ENCODE measurements at places on chromosomes 2 and 18. TPM values are rescaled to one million over a fixed set of nuclear protein-coding genes. Genes with fewer than 3 reads are reported as not detected.

DNA sequence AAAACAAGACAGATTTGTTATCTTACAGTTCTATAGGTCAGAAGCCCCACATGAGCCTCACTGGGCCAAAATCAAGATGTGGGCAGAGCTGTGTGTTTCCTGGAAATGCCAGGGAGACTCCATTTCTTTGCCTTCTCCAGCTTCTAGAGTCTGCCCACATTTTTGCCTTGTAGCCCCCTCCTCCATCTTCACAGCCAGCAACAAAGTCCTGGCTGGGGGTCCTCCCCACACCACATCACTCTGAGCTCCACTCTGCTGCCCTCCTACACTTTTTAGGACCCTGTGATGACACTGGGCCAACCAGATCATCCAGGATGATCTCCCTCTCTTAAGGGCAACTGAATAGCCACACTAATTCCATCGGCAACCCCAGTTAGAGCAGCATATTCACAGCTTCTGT, 34.3 kb downstream of the ASB1 start:
- DNase-seq = no peak

The VWA3B gene
- total RNA-seq = not detected

GRCh38 chr2:196516564-196516963, 123.0 kb upstream of the CCDC150 start:
- DNase-seq = no peak

- no peak for DNase-seq
Measured at GRCh38 chr2:58460670-58461069, 219.5 kb upstream of the FANCL start.

GRCh38 chr2:172836347-172836821, 100.7 kb downstream of the RAPGEF4 start:
- DNase-seq = peak; percentile 68

DNA sequence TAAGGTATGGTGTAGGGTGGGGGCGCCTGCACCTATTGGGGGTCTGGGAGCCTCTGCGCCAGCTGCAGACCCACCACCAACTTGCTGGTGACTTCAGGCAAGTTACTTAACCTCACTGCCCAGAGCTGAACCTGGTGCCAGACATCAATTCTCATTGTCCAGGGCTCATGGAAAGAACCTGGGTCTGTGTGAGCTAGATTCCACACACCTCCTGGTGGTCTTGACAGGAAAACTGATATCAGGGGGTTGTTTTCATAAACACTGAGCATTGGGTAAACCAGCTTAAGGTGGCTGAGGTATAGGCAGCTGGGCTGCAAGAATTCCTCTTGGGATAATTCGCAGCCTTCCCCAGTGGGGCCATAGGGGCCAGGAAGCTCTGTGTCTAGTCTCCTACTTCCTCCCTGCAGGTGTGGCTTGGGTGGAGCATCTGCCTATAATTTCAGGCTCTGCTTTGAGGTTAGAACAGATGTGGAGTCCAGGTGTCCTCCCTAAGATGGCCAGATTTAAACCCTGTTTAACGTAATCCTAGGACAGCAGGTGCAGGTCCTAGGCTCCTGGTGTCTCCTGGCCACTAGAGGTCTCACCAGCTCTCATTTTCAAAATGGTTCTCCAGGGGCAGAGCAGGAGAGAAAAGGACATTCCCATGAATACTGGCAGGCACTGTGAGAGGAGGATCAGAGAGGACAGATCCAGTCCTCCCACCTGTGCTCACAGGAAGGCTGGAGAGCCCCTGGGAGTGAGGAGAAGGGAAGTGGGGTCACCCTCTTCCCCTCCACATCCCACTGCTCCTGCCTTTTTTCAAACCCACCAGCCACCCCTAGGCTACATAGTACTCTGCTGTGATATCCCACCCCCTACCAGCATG, 100.4 kb upstream of the SMAD2 start:
- peak; percentile 40 for DNase-seq

DNA sequence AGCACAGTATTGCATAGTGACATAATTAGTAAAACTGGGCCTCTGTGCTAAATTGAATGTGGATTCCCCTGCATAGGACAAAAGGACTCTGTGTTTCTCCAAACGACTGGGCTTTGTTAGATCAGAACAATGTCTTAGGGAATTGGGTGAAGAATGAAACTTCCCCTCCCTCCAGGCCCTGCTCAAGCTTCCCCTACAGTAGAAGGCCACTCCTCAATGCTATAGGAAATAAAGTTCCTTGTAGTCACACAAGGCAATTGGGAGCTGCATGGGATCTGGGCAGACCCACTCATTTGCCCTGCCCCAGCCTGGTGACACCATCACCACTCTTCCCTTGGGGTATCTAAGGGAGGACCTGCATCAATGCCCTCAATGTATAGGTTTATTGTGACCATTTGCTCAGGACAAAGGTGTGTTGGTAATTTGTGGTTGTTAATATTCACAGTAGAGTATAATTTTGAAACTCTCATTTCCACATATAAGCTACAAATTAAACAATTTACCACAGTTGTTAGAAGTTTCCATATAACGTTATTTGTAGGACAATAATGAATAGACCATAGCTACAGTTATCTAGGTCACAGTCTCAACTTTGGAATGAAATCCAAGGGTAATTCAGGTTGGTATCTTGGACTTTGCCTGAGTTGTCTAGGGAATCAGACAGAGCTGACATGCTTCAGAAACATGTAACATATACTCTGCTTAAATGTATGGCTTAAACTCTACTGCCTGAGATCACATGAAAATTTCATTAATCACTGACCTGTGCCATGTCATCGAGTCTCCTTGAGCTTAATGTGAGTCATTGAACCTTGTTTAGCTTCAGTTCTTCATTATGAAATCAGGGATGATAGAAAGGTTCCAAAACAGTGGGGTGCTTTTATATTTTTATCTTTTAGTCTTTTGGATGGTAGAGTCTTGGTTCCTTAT, 64.8 kb upstream of the DARS1 start:
- DNase-seq = no peak

GRCh38 chr2:136638193-136638592, 127.2 kb upstream of the THSD7B start:
- DNase-seq = no peak

The TMEM182 gene
- 5.2 TPM for total RNA-seq

The MAP3K19 gene
- not detected for total RNA-seq

DNA sequence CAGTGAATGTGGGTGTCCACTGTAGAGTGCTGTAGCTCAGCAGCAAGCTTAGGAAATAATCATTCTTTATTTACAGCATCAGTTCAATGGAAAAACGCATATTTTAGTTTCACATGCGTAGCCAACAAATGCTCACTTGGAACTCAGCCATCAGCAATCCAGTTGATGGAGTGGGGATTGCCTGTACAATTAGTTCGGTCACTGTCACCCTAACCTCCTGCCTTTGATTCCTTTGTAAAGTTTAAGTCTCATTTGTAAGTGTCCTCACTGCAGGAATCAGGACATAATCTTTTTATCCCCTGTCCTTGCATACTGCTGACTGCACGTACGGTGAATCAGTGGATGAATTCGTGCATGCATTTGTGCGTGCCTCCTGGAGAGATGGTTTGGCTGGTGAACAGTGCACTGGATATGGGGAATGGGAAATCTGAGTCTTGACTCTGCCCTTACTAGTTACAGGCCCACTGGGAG, 55.9 kb downstream of the RAB31 start:
- no peak for DNase-seq

The HSPE1 gene
- total RNA-seq = 174 TPM

- DNase-seq = no peak
Measured at GRCh38 chr2:170221317-170222288, 43.7 kb downstream of the MYO3B start.

The PARD6G gene
- total RNA-seq = 1.3 TPM

DNA sequence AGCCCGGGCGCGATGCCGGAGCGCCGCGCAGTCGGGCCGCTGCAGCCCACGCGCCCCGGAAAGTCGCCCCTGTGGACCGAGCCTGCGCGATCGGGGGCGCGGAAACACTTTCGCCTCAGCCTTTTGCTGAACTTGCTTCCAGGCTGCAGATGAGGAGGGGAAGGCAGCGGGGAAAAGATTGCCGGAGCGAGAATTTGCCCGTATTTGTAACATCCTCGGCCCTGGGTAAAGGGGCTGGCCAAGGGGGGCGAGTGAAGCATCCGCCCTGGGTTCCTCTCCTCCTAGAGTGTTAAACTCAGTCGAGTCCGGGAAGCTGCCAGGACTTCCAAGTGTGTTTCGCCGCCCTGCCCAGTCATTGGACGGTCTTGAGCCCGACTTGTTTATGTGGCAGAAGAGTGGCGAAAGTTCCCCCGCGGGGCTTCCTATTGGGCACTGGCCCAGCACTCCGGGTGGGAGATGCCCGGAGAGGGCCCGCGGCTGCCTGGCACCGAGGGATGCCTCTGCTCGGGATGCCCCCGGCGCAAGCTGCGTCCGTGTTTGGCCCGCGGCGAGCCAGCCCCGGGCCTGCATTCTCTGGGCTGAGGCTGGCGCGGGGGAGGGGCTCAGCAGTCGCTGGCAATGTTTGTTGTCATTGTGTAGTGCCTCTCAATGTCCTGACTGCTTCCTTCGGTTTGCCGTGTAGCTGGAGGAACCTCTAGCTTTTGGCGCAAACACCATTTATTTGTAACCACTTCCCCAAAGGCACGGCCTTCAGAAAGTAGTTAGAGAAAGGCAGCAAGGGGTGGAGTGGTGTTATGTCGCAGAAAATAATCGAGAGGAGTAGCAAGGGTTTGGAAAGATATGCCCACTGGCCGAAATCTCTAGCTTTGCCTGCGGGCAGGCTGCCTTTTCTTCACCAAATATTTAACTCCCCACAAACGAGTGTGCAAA, 1.1 kb downstream of the CYBRD1 start:
- no peak for DNase-seq

DNA sequence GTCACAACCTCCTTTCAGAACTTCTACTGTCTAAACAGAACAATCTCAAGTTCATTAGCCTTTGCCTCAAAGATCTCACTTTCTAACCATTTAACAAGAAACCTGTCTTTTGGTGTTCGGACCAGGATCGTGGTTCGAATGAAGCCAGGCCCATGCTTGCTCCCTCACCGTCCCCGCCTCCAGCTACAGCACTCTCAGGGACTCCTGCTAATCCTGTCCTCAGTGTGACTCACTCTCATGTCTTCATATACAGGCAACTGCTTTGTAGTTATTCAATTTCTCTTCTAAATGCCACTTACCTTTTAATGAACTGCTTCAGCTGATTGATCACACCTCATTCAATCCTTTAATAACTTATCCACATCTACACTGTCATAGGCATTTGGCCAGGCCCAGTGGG, 15.8 kb downstream of the SERTAD2 start:
- DNase-seq = no peak

DNA sequence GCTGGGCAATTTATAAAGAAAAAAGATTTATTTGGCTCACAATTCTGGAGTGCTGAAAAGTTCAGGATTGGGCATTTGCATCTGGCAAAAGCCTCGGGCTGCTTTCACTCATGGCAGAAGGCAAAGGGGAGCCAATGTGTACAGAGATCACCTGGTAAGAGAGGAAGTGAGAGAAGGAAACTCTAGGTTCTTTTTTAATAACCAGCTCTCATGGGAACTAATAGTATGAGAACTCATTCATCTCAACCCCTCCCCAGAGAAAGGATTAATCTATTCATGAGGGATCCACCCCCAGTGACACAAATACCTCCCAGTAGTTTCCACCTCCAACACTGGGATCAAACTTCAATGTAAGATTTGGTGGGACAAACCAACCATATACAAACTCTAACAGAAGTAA, 129.0 kb downstream of the EVA1A start:
- peak; percentile 7 for DNase-seq

DNA sequence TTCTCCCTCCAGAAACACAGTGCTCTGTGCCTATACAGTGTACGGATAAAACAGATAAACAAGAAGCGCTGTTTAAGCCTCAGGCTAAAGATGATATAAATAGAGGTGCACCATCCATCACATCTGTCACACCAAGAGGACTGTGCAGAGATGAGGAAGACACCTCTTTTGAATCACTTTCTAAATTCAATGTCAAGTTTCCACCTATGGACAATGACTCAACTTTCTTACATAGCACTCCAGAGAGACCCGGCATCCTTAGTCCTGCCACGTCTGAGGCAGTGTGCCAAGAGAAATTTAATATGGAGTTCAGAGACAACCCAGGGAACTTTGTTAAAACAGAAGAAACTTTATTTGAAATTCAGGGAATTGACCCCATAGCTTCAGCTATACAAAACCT, 70.7 kb downstream of the TANK start:
- DNase-seq = no peak

DNA sequence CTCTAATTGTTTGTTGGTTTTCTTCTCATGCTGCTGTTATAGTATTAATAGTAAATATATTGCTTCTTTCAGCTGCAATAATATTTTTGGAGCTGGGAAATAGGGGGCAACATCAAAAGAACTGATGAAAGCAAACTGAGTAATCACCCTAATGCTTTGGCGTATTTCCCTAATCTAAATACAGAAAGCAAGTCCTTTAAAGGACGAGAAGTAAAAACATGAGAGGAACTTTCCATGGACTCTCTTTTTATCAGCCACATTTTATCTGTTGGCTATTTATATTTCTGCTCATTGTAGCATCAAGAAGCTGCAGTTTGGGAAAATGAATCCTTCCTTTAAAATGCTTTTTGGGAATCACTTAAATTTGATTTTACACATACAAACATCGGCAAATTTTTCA, 139.9 kb upstream of the SLC8A1 start:
- no peak for DNase-seq

The ZC3H15 gene
- 48.2 TPM for total RNA-seq

The POTEJ gene
- not detected for total RNA-seq

All from Caki2 (cell line).